ENCODE measurements at places on chromosomes 5 and 9.

GRCh38 chr5:40585537-40586267 is 94.0 kb upstream of the PTGER4 start:
- no peak for DNase-seq

GRCh38 chr5:108148715-108149139 is 233.2 kb downstream of the FBXL17 start:
- DNase-seq, result no peak

DNA sequence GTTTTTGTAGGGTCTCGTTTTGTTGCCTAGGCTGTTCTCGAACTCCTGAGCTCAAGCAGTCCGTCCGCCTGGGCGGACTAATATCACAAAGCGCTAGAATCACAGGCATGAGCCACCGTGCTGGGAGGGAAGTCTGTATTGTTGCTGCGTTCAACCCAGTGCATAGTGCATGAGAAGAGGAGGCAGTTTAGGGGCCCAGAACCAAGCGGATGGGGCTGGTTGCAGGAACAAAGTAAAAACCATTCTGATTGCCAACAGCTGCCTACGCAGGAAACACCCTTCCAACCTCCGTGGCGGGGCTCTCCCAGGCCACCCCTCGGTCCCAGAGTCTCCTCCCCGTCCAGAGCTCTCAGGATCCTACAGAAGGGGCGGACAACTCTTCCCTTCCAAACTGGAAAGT is 87.1 kb downstream of the ANXA2R start:
- no peak for DNase-seq

- DNase-seq, result no peak
Observed at GRCh38 chr9:138022756-138023393, 145.3 kb downstream of the CACNA1B start.

DNA sequence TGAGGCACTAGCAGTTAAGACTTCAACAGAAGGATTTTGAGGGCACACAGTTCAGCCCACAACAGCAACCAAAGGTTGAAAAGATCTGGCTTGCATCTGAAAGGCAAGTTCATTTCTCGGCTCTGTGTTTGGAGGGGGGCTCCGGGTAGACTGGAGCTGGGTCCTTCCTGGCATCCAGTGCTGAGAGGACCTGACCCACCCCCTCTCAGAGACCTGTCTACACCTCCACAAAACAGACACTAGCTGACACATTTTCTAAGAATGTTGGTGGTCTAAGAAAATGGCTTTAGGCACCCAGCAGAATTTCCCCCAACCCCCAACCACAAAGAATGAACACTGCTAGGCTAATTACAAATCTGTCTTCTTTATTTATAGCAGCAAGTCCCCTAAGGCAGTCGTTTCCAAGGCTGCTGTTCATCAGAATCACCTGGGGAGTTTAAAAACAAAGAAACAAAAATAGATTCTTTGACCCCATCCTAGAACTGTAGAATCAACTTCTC is 6.2 kb upstream of the PTCH1 start:
- DNase-seq, result no peak

DNA sequence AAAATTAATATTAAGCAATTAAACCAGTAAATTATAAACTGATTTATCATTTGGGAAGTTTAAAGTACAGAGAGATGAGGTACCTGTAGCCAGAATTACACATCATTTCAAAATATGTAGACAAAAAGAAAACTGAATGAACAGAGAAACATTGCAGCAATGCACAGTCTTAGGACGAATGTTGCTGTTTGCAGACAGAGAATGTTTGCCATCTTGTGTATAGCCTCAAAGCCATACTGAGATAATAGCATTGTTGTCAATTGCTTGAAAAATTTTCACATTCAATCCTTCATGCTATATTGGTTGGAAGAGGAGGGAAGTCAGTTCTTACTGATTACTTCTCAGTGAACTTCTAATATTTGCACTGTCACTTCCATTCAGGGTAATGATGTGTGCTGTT is 326.2 kb downstream of the PRR16 start:
- no peak for DNase-seq

DNA sequence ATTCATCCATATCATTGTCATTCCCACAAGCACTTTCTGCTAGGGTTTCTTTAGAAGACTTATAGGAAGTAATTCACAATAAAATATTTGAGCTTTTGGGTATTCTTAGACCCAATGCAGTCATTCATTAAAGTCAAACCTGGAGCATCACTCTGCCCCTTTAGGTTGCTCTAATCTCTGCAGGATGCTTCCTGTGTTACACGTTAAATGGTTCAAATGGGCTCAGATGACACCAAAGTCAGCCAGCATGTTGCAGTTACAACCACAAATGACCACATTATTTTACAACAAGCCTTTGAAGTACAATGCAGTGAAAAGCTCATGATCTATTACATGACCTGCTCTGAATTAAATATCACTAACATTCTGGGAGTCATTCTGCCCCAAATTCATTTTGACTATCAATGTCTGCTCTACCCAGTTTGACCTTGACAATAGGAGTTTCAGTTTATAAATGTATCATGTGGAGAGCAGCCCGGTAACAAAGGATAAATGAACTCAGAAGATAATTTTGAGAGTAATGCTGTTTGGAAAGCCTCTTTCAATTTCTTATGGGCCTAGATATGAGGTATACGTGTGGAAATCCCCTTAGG is 668.6 kb upstream of the DMAC1 start:
- no peak for DNase-seq

DNA sequence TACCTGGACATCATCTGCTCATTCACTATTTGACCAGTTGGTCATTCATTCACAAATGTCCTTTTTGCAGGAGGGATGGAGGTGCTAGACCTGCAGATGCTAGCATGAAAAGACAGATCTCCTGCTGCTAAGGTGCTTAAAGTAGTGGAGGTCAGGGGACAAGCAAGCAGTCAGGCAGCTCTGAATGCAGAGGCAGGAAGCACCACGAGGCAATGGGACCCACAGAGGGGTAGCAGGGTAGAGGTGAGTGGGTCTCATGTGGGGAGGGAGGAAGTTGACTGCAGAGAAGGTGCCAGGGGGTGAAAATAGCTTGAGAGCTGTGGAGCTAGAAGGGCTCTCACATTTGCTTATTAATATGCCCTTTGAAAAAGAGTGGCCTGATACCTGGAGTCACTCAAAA is 25.2 kb downstream of the FXN start:
- DNase-seq, result no peak

DNA sequence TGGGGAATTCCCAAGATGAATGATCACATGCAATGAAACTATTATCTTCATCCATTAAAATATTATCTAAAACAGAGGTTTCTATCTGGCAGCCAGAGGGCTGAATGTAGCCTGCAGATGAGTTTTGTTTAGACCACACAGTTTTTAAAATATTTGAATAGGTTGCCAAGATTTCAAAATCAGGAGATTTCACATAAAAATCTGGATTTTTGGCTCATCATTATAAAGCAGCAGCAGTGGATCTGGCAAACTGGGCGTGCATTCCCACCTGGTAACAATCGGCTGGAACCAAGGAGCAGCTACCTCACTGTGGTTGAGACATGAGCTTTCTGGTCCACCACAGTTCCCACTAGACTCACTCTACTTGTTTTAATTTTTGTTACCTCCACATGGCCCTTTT is 155.1 kb downstream of the BNC2 start:
- DNase-seq, result no peak

GRCh38 chr9:114291064-114291474 is 31.8 kb upstream of the ORM1 start:
- DNase-seq, result peak; percentile 27

DNA sequence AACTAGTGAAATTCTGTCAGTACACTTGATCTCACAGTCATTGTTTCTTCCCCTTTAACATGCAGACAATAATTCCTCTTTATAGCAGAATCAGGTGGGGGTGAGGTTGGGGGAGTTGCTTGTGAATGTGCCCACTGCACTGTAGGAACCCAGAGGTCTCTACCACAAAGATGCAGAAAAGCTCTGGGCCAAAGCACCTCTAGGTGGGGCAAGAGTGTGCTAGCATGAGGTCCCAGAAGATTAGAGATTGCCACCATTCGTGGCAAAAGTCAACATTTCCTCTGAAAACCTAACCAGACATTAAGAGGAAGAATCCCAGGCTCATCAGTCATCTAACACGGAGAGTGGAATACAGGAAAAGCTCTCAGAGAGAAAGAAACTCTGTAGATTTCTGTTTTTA is 74.5 kb downstream of the PTCD2 start:
- DNase-seq, result no peak
